ENCODE measurements at places on chromosomes 5 and 9.

- DNase-seq, result no peak
These were observed 184.1 kb downstream of the PDE4D start for GRCh38 chr5:59709346-59709821.

DNA sequence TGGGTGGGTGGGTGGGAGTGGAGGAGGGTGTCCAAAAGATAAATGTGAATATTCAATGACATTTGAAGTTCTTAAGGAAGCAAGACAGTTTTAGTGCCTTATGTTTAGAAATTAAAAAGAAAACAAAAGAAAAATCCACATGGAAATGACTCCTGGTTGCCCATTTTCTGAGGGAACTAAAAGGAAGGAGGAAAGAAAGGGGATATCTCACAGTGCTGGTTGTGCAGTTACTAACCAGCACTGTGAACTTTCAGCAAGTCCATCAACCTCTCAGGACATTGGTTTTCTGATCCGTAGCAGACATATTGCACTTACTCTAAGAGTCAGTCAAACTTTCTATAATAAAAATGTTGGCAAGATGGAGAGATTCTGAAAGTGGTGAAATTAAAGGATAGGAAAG, 431.0 kb upstream of the CLINT1 start:
- DNase-seq, result no peak

- DNase-seq, result no peak
These were observed 69.0 kb upstream of the DAPK1 start for GRCh38 chr9:87428659-87429058.

- DNase-seq, result no peak
These were observed at the start of gene CYSRT1 for GRCh38 chr9:137224830-137225694. CYSRT1 (plus strand) TSS chr9:137225174; CDS start chr9:137225622, 448 bp downstream.

DNA sequence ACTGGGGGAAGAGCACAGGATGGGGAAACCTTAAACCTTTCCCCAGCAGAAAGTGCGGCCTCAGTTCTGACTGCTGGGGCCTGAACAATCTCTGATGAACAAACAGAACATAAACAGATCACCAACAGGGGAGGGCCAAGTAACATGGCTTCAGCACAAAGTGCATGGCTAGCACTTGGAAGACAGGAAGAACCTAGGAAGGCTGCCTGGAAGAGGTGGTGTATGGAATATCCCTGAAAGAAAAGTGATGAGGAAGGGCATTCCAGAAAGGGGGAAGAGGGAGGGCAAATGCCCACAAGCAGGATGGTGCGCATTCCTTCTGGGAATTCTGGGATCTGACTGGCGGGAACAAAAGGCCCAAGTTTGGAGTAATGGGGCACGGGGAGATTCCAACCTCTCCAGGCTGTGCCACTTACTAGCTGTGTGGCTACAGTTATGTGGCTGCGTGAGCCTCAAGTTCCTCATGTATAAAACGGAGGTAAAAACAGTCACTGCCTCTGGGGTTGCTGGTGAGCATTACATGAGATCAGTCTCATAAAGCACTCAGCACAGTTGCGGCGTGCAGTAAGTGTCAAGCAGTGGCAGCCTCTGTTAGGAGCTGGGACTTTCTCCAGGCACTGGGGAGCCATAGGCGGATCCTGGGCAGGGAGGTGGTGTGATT, 1.6 kb downstream of the PDGFRB start:
- no peak for DNase-seq

Data from central memory CD4-positive, alpha-beta T cell (primary cell).